ENCODE measurements at places on chromosomes 4 and X.

DNA sequence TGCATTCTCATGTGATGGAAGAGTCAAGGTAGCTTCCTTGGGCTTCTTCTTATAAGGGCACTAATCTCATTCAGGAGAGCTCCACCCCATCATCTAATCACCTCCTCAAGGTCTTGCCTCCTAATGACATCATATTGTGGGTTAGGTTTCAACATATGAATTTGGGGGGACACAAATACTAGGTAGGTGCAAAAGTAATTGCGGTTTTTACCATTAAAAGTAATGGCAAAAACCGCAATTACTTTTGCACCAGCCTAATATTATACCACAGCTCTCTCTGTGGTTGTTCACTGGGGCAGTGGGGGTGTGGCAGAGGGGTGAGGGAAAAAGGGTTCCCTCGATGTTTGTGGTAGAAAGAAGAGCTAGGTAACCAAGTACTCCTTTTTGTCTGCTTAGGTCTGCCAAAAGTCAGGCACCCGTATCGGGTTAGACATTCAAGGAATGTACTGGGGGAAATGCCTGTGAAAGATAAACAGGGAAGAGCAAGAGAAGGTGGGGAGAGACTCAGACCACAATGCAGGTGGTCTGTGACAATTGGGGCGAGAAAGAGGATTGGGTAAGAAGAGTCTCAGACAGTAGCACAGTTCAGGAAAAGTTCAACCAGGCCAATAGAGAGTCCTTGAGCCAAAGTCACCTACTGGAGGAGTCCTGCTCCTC, 78.9 kb upstream of the MTM1 start:
- DNase-seq: peak; percentile 26

DNA sequence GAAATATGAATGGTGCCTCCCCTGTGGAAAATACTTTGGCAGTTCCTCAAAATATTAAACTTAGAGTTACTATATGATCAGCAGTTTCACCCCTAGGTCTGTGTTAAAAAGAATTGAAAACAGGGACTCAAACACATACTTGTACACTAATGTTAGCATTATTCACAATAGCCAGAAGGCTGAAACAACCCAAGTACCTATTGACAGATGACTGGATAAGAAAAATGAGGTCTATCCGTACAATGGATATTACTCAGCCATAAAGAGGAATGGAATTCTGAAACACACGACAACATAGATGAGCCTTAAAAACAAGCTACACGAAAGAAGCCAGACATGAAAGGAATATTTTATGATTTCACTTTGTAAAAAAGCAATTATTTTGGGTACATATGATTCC, 54.9 kb downstream of the PGRMC2 start:
- no peak for DNase-seq

DNA sequence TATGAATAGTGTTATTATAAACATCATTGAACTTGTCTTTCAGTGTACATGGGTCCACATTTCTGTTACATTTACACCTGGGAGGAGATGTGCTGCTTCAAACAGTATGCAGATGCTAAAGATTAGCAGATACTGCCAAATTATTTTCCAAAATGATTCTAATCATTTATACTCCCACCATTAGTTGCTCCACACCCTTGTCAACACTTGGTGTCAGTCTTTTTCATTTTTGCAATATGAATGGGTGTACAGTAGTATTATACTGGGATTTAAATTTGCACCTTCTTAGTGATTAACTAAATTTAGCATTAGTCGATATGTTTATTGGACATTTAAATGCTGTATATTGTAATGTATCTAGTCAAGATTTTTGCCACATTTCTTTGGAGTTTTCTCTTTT, 131.6 kb upstream of the GRID2 start:
- no peak for DNase-seq

DNA sequence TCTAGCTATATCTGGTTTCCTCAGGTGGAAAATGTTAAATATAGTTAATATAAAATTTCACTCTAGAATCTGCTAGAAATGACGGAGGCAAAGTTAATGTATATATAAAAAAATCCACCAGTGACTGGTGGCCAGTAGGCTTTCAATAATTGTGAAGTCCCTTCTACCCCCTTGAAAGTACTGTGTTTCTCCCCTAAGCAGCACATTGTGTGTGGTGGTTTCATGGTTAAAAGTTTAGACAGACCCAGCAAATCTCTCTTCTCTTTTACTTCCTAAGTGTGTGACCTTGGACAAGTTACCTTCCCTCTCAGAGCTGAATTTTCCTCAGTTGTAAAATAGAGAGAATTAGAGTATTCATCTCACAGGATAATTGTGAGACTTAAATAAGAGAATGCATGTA, 600 bp upstream of the HEPH start:
- DNase-seq: no peak

DNA sequence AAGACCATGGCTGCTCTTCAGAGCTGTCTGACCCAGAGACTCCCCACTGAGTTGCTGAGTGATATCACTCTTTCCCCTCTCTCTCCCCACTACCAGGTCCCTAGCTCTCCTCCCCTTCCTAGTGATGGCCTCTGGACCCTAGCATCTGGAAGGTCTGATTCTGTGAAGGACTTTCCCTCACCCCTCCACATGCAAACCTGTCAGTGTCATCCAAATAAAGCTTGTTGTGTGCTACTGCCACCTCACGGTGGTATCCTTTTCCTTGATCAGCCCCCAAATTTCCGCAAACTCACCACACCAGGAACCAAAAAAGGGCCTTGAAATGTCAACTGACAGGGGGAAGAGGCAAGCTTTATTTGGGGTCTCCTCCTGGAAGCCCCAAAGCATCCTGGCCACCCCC, 500.2 kb downstream of the IDS start:
- no peak for DNase-seq

DNA sequence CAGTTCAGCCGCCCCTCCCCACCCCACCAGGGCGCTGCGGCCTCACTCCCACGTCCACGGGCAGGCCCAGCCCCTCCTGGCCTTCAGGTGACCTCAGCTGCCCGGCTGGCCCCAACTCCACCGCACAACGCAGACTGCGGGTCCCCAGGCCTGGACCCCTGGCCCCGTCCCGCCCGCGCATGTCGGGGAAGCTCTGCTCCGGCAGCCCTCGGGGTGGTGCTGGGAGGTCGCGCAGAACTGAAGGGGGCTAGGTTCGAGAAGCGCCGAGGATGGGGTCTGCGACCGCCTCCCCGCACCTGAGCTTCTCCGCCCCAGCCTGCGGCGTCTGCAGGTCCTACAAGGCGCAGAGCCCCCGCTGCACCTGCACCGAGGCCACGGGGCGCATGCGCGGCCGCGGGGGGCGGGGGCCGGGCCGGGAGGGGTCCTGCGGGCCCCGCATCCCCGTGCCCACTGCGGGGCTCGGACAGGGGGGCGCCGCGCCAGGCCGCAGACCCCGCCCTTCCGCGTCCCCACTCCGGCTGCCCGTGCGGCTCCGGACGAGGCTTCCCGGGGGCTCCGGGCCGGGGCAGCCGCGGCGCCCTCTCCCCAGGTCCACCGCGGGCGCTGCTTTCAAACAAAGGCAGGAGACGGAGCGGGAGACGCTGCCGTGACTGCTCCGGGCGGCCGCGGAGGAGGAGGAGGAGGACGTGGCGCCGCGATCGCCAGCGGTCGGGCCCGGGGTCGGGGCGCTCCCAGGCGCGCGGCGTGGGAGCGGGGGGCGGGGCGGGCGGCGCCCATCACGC, 672 bp upstream of the NAT8L start:
- DNase-seq: no peak

- no peak for DNase-seq
Measured at GRCh38 chr4:13162886-13163285, 321.3 kb downstream of the RAB28 start.

DNA sequence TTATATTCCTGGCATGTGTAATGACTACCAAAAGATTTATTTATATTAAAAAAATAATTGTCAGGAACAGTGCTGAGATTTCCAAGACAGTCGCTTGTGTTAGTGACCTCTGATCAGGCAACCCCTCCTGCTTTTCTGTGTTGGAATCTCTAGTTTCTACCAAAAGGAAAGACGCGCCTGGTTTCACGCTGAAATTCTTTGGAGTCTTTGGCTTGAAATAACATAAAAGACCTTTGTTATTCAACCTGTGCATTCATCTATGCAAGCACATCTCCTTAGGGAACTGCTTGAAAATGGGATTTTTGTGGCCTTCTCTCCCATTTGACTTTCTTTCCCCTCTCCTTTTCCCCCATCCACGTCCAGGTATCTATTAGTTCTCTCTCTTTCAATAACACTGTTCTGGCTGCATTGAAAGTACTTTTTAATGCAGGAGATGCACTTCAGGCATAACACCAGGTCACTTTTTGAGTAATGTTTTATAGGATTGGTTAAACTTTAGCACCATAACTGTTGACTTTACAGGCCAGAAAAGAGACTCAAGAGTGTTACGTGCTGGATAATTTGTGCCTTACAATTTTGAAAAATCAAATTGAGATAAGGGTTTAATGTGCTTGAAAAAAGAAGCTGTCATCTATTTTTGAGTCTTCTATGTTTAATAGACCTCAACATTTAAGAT, 172.7 kb downstream of the GPAT3 start:
- peak; percentile 33 for DNase-seq

DNA sequence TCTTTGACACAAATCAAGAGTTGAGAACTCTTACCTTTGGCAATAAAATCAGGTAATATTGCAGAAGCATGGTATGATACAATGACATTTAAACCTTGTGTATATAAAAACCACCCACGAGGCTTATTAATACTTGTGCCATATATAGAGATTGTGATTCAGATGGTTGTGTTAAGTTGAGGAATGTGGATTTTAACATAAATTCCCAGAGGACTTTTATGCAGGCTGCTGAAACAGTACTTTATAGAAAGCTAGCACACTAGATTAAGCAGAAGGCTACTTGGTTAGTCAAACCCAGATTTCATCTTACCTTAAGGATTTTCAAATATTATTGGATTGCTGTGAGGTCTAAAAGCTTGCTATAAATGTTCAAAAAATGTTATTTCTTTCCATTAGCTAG, 325.7 kb upstream of the PCDH10 start:
- DNase-seq: no peak

DNA sequence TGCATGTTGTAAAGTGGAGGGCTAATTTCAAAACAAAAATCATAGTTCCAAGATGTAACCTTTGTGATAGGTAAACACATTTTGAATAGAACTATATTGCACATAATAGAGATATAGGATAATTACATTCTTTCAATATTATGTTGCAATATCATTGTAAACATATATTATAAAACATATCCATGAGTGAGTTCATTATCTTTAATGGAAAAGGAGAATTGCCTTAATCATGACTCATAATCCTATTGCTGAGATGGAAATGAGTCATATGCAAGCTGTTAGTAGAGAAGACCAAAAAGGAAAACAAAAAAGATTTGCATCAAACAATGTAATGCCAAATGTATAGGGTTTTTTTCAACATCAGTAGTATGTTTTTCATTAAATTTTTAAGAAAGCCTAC, 73.7 kb upstream of the WDR44 start:
- no peak for DNase-seq

DNA sequence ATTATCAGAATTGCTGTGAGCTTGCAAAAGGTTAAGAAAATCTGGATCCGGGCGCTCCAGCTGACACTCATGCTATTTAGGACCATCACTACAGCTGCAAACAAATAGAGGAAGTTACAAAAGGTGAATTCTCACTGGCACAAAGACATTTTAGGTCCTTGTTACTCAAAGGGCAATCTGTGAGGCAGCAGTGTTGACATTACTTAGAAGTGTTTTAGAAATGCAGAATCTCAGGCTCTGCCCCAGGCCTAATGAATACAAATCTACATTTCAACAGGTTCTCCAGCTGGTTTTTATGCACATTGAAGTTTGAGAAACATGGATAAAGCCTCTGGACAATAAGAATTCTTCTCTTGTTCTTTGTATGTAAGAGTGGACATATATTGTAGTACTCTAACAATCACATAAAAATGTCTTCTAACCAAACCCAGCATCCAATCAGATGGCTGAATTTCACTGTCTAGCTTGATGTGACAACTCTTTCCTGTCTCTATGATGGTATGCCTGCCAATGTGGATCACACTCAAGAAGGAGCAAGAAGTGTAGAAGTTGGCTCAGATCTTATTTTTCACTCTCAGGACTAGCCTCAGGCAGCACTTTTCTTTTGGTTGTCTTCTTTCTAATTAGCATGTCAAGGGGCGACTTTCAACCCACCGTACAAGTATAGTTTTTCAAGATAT, 18.8 kb downstream of the SLC7A11 start:
- DNase-seq: no peak

DNA sequence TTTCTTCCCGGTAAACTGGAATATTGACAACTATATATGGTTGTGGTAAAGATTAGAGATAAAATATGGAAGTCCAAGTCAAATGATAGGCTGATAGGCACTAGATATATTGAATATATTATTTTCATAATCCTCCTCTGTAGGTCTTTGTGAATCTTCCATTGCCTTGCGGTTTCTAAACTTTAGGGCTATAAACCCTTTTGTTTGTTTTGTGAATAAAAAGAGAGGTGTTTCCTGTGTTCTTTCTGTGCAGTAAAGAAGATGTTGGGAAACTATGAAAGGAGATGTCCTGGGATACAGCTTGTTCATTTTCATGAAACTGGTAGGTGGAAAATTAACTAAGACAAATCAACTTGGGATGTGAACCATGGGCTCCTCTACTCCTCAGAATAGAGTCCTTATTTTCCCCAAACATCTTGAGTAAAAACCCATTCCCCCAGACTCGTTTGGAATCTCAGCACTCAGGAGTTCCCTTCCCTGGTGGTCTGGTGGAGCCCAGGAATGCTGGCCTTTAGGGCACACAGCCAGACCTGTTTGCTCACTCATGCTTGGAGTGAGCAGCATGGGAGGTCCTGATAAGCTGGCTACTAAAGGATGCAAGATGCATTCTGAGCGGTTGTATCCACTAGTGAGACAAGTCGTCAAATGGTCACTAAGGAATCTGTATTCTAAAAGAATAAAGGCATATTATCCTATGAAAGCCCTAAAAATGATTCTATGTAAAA, 22.2 kb downstream of the PRDM8 start:
- DNase-seq: no peak

DNA sequence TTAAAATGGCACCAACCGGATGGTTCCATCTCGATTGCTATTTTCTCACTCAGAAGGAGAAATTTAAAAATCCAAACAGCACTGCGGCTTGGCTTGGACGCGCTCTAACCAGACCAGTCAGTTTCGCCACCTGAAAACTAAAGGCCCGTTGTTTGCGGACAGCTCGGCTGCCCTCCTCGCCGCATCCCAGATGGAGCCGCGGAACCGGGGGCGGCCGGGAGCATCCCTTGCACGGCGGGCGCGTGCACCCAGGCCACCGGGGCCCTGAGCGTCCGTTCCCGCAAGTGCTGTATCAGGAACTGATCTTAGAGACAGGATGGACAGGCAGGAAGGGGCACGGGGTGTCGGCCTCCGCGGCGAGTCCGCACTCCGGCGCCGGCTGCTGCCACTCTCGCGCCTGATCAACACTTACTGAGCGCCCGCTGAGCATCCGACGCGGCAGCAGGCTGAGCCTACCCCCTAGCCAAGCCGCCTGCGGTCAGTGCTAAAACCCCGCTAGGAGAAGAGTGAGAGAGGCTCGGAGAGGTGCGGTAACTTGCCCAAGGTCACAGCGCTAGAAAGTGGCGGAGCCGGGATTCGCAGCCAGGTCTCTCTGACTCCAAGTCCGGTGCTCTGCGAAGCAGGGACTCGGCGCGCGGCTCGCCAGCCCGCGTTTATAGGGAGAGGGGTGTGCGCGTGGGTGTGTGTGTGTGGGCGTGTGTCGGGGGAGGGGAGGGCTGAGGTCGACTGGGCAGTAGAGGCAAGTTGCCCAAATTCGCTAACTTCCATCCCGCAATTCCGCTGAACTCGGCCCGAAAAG, at the start of gene CITED1:
CITED1 (minus strand) TSS at position 629 of the 799 bp plus-strand sequence. CDS start 3,045 bp downstream, outside the sequence.
- DNase-seq: no peak

- DNase-seq: no peak
Measured at GRCh38 chrX:132474544-132475248, 14.1 kb downstream of the MBNL3 start.

Data from kidney glomerular epithelial cell (primary cell).